ENCODE measurements at places on chromosomes 2 and 18. TPM values are rescaled to one million over a fixed set of nuclear protein-coding genes. Genes with fewer than 3 reads are reported as not detected.

The GPR35 gene
- 1.5 TPM for total RNA-seq

The C18orf54 gene
- total RNA-seq, result 1.8 TPM

The GALNT3 gene
- 11.2 TPM for total RNA-seq

The FBLN7 gene
- total RNA-seq, result 5.8 TPM

The EFHD1 gene
- 2.4 TPM for total RNA-seq

The REEP1 gene
- total RNA-seq, result 0.36 TPM

The ALKAL2 gene
- not detected for total RNA-seq

The NCKAP5 gene
- total RNA-seq, result 1.8 TPM

The SCN7A gene
- total RNA-seq, result not detected

The ADD2 gene
- total RNA-seq, result not detected

The LOXL3 gene
- total RNA-seq, result 97.4 TPM

The LIPG gene
- total RNA-seq, result 2.2 TPM

The STAMBP gene
- 23.2 TPM for total RNA-seq

The GCKR gene
- total RNA-seq, result 1.4 TPM

The B3GNT7 gene
- total RNA-seq, result 0.72 TPM

The CYTIP gene
- total RNA-seq, result 1.4 TPM

The MC2R gene
- not detected for total RNA-seq

The RMND5A gene
- 17.4 TPM for total RNA-seq

The KCNIP3 gene
- total RNA-seq, result 0.29 TPM

The TUBB8B gene
- total RNA-seq, result not detected

The CYS1 gene
- 0.36 TPM for total RNA-seq

The MCFD2 gene
- total RNA-seq, result 136 TPM
